ENCODE measurements at places on chromosomes 3 and 15.
A peak's percentile ranks its signal among the peaks of the same experiment; 100 is the strongest.

DNA sequence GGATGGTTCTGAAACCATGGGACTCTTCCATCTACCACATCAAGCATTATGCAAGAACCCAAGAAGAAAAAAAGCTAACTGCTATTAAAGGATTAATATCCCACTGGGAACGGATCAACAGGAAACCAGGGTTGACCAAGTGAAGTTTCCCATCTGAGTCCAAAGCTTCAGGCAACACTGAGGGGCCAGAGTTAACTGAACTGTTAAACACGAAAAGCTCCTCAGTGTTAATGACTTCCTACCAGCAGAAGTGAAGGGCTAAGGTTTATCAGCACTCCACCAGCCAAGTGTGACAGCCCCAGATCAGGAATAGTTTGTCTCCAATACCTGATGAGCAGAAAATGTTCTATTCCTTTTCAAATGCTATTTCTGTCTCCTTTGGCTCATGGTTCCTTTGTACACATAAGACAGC, 36.7 kb downstream of the PTPN9 start:
- DNase-seq: no peak

GRCh38 chr3:72488738-72489035, 359.6 kb downstream of the SHQ1 start:
- DNase-seq: no peak

GRCh38 chr3:22691407-22691806, 511.7 kb upstream of the UBE2E2 start:
- DNase-seq: no peak

GRCh38 chr3:37862219-37862902, 681 bp downstream of the CTDSPL start:
- no peak for DNase-seq

DNA sequence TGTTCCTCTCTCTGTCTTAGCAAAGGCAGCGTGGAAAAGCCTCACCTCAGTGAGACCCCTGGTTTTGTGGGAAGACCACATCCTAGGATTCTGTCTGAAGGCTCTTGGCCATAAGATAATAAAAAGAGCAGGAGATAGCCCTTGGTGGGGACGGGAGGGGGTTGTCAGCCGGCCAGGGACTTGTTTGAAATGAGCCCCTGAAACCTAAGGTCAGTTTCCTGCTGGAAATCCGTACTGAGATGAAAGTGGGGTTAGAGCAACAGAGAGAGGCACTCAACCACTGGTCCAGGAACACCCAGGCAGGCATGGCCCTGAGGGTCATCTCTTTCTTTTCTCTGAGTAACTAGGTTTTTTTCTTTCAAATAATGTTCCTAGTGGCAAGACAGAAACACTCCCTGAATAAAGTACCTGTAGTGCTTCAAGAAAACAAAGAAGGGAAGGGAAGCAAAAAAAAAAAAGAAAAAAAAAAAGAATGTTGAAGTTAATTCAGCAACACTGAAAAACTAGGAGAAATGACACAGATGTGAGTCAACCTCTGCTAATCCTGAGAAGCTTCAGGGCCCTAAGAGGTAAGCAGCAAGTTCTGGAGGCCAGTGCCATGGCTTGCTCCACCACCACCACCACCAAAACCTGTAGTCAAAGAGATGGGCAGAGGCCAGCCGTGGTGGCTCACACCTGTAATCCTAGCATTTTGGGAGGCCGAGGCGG, 3.2 kb downstream of the ITGB5 start:
- DNase-seq: no peak

DNA sequence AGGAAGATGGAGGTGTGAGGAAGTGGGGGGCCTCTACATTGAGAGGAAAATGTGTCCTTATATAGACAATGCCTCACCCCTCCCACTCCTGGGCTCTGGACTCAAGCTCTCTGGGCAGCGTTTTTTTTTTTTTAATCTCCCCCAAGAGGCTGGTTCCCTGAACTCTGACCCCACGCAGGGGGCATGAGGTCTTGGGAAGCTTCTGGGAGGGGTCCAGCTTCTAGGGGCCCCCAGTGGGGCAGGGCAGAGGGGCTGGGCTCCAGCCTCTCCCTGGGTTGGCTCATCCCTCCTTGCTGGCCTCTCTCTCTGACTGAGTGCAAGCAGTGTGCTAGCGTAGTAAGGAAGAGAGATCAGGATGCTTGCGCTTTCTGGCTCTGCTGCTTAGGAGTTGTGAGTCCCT, 101.4 kb upstream of the HACD2 start:
- no peak for DNase-seq

- DNase-seq: no peak
Measured at GRCh38 chr15:66405615-66406014, 18.9 kb downstream of the MAP2K1 start.

- no peak for DNase-seq
Measured at GRCh38 chr3:169759256-169759655, 5.6 kb downstream of the TERC start.

- no peak for DNase-seq
Measured at GRCh38 chr15:42832576-42832975, 88.0 kb downstream of the TTBK2 start.

DNA sequence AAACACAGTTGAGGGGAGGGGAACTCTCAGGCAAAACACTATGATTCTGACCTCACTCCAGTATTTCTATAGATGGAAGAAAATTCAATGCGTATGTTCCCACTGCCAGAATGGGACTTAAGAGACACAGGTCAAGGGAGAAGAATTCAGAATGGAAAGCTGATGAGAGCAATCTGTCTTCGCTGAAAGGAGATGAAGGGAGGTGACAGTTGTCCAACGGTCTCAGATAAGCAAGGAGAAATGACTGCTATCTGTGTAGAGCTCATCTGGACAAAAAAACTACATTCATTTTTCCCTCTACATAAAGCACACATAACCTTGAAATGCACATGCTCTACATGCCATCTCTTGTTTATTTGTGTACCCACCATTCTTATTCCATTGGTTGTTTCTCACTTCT, 405.1 kb downstream of the LSAMP start:
- no peak for DNase-seq

DNA sequence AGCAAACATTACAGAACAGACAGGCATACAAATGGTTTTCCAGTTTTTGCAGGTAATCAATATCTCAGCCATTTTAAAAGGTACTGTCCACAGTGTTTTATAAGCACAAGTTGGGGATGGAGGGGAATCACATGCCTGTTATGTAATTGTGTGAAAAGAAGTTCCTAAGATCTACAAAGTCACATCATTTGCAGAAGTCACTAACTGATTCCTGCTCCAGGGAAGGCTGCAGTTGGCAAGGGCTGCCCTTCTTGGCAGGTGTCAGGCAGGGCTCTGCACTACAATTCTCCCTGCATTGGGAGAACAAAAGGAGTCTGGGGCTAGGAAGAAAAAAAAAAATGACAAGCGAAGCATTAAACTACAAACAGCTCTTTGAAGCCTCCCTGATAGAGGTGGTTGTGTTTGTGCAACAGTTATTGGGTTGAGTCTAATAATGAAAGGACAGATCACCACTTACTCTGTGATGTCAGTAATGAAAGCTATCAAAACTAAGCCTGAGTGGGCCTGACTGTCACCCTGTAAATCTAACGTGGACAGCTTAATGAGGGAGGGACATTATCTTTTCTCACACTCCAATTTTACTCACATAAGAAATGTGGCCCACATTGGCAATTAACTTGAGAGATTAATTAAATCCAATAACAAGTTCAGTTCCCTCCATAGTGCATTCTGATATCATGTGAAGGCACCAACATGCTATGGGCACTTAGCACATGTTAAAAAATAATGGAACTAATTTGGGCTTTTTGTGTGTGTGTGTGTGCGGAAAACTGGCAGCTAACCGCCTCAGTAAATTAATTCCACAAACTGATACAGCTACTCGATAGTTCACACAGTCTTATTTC, 242.9 kb downstream of the FHIT start:
- DNase-seq: no peak

DNA sequence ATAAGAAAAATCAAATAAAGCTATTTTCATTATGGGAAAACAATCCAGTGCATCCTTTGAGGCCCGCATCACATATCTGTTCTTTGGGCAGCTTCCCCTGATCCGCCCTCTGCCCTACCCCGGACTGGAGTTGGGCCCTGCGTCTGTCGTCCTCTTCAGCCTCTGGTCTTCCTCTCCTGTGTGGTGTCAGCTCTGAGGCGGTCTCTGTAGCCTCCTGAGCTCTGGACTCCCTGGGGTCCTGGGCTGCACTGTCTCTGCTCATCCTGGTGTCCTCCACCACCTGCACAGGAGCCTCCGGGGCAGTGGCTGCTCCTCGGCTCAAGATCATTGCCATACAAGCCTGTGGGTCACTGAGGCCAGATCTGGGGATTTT, 7.4 kb upstream of the SNX22 start:
- no peak for DNase-seq

DNA sequence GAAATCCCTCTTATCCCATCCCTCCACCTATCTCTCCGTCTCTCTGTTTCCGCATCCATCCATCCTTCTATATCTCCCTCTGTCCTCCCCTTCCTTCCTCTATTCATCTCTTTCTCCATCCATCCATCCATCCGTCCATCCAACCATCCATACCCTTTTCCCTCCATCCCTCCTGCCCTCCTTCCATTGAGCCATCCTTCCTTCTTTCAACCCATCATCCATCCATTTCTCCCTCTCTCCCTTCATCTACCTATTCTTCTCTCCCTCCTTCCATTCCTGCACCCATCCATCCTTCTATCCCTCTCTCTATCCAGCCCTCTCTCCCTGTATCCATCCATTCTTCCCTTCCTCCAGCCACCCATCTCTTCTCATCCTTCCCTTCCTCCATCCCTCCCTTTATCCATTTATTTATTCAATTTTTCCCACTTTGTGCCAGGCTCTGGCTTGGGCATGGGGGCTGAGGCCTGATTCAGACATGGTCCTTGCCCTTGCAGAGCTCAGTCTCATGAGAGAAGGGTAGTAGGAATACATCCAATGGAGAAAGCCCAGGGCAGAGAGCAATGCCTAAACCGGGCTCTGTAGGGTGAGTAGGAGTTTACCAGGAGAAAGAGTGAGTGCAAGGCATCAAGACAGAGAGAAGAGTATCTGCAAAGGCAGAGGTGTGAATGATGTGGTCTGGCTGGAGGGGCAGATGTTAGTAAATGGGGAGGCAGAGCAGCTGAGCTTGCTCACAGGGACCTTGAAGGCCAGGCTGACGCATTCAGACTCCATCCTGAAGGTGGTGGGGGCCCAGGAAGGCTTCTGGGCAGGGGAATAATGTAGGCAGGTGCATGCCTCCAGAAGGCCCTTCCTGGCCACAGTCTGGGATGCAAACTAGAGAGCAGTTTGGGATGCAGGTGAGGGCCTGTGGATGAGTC, 19.5 kb upstream of the FBLN2 start:
- no peak for DNase-seq

GRCh38 chr3:25663869-25664811, 567 bp downstream of the TOP2B start:
- peak; percentile 28 for DNase-seq
